ENCODE measurements at places on chromosomes 6 and 20. TPM values are rescaled to one million over a fixed set of nuclear protein-coding genes. Genes with fewer than 3 reads are reported as not detected.

The HTR1E gene
- not detected for total RNA-seq

The ARMC2 gene
- 3.6 TPM for total RNA-seq

The BPIFB4 gene
- total RNA-seq, result 0.09 TPM

The GSTA1 gene
- total RNA-seq, result not detected

The TMEM200A gene
- total RNA-seq, result 9.2 TPM

The BMP2 gene
- 1.9 TPM for total RNA-seq

The TRAPPC3L gene
- 0.09 TPM for total RNA-seq

The HELZ2 gene
- 5.8 TPM for total RNA-seq

The SMOC2 gene
- 65.4 TPM for total RNA-seq

The C20orf173 gene
- not detected for total RNA-seq

Measured in muscle of leg (tissue), 16 donors.